Naive thymus-derived CD4-positive, alpha-beta T cell (primary cell): ENCODE measurements at places on chromosomes 1 and 21.

- peak; percentile 46 for DNase-seq
These were observed 21.9 kb upstream of the IVNS1ABP start for GRCh38 chr1:185338719-185339622.

DNA sequence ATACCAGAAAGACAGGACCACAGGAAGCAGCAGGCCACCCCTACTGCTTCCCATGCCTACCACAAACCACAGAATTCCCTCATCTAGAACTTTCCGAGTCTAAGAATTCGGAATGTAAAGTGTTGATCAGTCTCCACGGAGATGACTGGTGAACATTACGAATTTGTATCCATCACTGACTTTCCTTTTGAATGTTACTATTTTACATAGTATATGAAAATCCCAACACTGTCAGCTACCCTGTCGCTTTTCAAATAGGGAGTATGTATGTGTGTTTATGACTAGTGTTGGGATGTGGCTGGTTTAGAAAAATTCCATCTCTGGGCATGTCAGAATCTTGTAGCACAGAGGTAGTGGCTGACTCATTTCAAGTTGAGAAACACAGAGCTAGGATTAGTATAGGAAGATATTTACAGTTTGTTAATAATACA lies 118.2 kb downstream of the COQ8A start:
- no peak for DNase-seq

DNA sequence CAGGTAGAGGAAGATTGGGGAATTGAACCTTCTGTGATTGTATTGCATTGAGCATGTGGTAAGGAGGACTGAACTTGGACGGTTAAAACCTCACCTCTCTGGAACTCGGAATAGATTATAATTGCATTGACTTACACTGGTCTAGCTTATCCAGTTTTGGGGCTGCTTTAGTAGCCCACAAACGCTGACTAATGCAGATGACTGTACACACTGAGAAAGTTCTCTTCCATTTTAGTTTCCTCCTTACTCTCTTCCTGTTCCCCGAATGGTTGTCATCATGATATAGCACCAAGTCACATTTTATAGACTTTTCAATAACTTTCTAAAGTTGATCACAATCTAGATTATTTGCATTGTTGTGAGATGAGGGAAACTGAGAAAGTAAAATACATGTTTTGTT lies 78.2 kb downstream of the NFIA start:
- DNase-seq = no peak

DNA sequence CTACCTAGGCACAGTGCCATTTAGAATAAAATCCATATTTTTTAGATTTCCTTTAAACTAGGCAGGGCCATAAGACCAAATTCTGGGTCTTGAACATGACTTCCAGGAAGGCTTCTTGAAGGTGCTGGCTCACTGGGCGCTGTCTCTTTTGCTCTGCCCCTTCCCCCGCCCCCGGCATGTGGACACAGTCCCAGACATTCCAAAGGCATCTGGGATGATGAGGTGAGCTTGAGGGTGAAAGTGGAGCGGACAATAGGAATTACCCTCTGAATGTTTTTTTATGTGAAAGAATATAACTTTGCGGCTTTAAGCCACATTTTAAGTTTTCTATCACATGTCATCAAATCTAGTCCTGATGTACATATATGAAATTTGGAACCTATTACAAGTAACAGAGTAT lies 29.4 kb downstream of the RWDD3 start:
- no peak for DNase-seq

GRCh38 chr1:69567652-69568420 lies at the start of gene LRRC7:
TSS of gene LRRC7 (plus strand) at chr1:69567922. CDS start at chr1:69568640, 718 bp downstream.
- DNase-seq = no peak

- no peak for DNase-seq
These were observed 6.7 kb upstream of the TSEN15 start for GRCh38 chr1:184044603-184045376.

- no peak for DNase-seq
These were observed 25.4 kb upstream of the ADARB1 start for GRCh38 chr21:45048968-45049367.

GRCh38 chr1:77532641-77533040 lies 149.8 kb downstream of the ZZZ3 start:
- no peak for DNase-seq

- no peak for DNase-seq
These were observed 43.1 kb downstream of the RASSF5 start for GRCh38 chr1:206550446-206550845.

DNA sequence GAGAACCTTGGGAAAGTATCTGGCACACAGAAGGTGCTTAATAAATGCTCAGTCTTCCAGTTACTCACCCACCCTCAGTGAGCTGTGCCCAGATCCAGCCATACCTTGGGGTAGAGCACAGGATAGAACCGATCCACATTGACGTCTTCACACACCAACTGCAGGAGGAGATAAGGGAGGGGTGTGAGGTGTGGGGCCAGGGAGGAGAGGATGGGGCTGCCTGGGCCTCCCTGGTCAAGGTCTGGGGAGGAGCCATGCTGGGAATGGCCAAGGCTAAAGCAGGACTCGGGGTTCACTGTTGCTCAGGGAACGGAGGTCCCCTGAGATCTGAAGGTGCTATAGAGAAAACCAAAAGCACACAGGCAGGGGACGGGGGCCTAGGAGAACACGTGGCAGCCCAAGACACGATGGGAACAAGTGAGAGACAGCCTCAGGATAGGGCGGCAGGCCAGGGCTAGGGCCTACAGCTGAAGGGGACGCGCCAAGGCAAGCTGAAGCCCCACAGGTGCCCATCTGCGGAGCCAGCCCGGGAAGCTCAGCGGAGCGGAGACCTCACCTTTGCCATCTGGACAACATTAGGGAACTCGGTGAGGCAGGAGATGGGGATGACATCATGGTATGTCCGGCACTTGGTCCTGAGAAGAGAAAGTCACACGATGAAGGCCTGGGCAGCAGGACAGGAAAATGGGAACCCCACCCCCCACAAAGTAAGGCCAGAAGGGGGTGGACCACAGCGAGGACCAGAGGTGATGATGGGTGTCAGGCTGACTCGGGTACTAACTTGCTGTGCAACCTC lies 55.9 kb downstream of the RAP1GAP start:
- no peak for DNase-seq

- no peak for DNase-seq
These were observed 76.4 kb upstream of the COL6A1 start for GRCh38 chr21:45905196-45905595.

- DNase-seq = no peak
These were observed 222.2 kb downstream of the NRIP1 start for GRCh38 chr21:14842601-14843000.

DNA sequence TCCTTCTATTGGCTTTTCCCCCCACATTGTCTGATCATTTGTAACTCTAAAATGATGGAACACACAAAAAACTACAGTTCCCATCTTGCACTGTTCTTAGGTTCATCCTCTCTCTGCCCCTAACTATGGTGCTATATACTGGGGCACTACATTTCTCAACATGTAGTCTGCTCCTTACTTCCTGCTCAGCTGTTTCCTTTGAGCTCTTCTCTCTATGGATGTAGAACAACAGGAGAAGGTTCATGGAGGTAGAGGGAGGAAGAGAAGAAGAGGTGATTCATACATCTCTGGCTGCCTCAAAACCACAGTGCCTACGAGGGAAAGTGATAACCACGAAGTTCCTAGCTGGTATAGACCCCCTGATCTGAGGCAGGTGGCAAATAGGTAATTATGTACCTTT lies 7.0 kb upstream of the C1orf146 start:
- DNase-seq = no peak

GRCh38 chr1:88802950-88803349 lies 88.4 kb downstream of the GTF2B start:
- DNase-seq = no peak

GRCh38 chr1:61089338-61089737 lies 7.0 kb downstream of the NFIA start:
- DNase-seq = no peak

- no peak for DNase-seq
These were observed at the start of gene NCF2 for GRCh38 chr1:183590244-183591191. TSS of gene NCF2 (minus strand) at chr1:183590459. CDS start at chr1:183590329, 130 bp downstream.

GRCh38 chr1:155834296-155834926 lies 22.6 kb downstream of the GON4L start:
- no peak for DNase-seq

GRCh38 chr1:228958121-228958520 lies 222.8 kb downstream of the RHOU start:
- DNase-seq = no peak

DNA sequence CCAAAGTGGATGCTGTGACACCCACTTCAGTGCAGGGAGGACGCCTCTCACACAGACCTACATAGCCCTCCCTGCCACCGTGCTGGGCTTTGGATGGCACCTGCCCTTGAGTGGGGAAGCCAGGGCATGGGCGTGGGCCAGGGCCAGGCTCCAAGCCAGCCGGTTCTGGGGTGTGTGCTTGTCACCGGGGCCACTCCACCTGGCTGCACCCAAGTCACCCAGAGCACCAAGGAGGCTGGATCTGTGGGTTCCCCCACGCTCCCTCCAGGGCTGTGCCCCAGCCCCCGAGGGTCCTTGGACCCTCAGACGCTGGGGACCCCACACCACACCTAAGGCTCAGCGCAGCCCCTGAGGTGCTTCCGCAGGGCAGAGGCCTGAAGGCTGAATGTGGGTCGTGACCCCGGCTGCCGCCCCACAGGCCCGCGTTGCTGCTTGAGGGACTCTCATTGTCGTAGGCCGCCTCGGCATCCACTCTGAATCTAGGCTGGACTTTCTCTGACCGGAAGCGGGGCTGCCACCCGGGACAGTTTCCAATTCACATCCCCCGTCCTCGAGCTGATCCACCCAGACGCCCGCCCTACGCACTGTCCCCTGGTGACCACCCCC lies 1.5 kb downstream of the MXRA8 start:
- no peak for DNase-seq

GRCh38 chr21:40386294-40386911 lies 460.6 kb downstream of the DSCAM start:
- DNase-seq = no peak

DNA sequence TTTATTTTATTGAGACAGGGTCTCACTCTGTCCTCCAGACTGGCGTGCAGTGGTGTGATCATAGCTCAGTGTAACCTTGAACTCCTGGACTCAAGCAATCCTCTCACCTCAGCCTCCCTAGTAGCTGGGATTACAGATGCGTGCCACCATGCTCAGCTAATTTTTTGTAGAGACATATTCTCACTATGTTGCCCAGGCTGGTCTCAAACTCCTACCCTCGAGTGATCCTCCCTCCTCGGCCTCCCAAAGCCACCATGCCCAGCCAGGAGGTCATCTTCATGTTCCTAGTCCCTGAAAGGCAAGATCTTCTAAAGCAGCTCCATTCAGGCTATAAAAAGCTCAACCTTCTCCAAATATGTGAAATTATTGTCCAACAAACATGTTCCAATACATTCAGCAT lies 53.9 kb downstream of the TOR1AIP2 start:
- DNase-seq = no peak

- DNase-seq = no peak
These were observed 1.3 kb upstream of the PDE4B start for GRCh38 chr1:65791396-65791795.

- DNase-seq = peak; percentile 58
These were observed 35.1 kb downstream of the NUAK2 start for GRCh38 chr1:205286335-205286950.

DNA sequence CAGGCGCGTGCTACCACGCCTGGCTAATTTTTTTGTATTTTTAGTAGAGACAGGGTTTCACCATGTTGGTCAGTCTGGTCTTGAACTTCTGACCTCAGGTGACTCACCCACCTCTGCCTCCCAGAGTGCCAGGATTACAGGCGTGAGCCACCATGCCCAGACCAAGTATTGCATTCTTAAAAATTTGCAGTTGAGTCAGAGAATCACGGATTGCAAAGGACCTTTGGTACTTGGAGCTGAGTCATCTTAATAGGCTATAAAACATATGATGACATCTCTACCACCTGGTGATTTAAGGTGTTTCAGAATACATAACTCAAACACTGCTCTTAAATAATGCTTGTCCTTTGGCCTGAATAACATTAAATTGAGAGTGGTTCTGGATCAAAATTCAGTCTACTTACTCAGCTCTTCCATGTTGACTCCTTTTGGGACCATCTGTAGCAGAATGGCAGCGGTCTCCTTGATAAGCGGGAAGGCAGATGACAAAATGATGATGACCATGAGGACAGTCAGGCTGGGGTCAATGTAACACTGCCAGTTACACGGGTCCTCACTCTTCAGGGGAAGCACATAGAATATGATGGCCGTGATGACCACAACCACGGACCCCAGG lies 10.4 kb downstream of the SLC30A10 start:
- no peak for DNase-seq

DNA sequence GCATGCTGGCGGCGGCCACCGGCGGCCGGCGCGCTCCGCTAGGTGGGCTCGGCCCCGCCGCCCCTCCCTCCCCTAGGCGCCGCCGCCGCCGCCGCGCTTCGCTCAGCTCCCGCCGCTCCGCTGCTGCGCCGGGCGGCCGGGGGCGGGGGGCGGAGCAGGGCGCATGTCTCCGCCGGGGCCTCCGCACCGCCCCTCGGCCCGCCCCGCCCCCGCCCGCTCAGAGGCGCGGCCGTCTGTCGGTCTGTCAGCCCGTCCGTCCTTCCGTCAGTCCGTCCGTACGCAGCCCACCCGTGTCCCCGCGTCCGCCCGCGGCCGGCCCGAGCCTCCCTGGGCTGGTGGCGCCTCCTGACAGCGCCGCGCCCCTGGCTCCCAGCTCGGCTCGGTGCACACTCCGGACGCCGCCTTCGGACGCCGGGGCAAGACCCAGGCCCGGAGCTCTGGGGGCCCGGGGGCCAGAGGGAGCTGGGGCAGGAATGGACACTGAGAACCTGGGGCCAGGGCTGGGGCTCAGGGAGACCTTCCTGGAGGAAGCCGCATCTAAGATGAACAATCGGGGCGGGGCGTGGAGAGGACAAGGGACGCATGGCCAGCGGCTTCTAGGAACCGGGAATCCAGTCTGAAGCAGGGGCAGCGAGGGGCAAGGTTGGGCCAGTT lies at the start of gene GPR153:
GPR153 (minus strand) TSS at position 138 of the 654 bp plus-strand sequence. CDS start 6,193 bp downstream, outside the sequence.
- DNase-seq = peak; percentile 48

DNA sequence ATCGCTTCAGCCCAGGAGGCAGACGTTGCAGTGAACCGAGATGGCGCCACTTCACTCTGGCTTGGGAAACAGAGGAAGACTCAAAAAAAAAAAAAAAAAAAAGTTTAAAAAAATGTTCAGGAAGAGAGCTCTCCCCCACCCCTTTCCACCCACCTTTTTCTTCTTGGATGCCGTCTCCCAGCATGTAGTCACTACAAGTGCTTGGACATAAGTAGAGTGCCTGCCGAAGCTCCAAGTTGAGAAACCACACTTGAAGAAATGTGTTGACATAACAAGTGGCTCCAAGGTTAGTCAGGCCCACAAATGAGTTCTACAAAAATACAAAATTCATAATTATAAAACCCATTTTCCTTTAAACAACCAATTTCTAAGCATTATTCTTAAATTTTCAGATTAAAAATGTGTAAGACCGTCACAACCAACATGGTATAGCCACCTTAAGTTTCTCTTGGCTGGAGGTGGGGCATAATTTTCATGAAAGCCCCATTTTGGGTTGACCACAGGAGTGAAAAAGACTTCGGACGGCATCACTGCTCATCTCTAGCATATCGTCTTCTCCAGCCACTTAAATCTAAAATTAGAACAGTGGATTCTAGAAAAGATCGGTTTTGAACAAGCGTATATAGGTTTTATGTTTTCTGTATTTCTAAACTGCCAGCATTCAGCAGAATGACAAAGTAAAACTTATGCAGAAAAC lies 26.4 kb downstream of the USP48 start:
- DNase-seq = no peak
